ENCODE measurements at places on chromosomes 3 and 15.

DNA sequence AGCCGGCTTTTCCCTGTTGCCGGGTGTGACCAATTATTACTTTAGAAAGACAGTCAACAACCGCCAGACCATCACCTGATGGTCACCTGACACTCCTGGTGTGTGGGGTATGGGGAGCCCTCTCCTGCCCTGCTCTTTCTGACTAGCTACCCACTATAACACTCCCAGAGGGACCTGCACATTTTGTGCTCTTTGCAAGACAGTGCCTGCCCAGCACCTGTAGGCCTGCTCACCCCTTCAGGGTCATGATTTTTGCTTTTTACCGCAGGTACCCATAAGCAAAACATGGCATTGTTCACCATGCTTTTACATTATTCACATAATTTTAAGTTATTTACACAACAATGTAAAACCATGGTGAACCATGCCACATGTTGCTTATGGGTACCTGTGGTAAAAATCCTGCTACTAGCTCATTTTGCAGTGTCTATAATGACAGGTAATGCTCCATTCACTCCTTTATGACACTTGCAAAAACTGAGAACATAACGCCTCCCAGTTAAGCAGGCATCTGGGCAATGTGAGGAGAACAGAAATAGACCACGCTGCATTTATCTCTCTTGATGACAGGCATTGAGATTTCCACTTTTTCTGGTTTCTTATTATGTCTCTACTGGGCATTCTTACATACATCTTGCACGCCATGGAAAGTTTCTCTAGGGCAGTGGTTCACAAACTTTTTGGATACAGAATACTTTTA, 9.9 kb downstream of the CCRL2 start:
- no peak for DNase-seq

DNA sequence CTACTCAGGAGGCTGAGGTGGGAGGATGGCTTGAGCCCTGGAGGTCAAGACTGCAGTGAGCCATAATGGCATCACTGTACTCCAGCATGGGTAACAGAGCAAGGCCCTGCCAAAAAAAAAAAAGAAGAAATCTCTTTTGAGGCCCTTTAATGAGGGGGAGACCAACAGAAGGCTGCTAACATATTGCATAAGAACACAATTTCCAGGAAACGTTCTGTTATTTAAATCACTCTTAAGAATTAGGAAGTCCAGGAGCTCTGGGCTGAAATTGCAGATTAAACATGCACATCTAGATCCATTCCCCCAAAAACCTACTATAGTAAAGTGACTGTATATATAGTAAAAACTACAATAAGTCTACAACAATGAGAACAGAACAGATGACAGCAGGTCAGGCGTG, 16.1 kb upstream of the BLM start:
- peak; percentile 94 for DNase-seq

GRCh38 chr3:152365766-152366593, 97.3 kb downstream of the MBNL1 start:
- DNase-seq: no peak

- no peak for DNase-seq
Observed at GRCh38 chr15:25059698-25060471, 105.1 kb downstream of the SNRPN start.

GRCh38 chr3:124246949-124247348, 255.0 kb upstream of the ROPN1 start:
- DNase-seq: no peak

GRCh38 chr15:98714922-98715321, 66.6 kb downstream of the IGF1R start:
- DNase-seq: no peak

DNA sequence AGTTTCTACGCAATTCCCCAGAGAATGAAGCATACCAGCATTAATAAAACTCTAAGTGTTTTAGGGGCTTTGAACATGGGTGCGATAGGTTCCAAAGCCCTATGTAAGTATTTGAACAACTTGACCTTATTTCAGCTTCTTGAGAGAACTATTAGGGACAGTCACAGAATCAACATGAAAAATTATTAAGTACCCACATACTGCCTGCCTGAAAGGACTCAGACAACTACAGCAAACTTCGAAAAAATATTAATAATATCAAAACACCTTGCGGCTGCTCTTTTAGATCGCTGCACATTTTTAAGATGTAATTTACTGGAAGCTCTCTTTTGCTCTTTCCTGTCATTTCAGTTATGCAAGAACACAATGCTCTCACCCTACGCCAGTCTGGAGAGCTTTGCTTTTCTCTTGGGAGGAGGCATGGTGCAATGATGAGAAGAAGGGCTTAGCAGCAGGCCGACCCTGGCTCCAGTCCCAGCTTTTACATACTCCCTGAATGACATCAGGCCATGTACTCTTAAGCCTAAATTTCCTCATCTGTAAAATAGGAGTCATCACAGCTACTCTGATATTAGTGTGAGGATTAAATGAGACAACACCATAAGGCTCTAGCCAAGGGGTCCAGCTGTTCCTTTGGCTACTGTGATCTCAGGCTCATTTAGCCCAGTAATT, 640.7 kb downstream of the FHIT start:
- DNase-seq: no peak

DNA sequence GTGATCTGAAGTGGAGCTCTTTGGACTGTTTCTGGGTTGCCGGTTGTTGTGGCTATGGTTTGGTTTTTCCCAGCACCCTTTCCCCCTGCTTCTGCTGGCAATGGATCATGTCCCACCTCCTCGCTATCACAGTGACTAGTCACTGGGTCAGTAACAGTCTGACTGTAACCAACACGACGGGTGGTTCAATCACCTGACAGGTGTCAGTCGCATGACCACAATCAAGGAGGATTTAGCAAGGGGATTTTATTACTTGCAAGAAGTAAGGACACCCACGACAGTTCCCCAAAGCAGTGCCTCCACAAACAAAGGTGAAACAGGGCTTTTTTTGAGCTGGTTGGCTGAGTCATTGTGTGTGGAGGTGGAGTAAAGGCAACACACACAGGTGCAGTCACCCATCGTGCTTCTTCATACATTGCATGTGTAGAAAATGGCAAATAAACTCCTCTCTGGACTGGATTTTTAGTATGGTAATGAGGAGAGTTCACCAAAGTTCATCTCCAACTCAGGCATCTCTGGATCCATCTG, 58.8 kb upstream of the FAM3D start:
- no peak for DNase-seq

DNA sequence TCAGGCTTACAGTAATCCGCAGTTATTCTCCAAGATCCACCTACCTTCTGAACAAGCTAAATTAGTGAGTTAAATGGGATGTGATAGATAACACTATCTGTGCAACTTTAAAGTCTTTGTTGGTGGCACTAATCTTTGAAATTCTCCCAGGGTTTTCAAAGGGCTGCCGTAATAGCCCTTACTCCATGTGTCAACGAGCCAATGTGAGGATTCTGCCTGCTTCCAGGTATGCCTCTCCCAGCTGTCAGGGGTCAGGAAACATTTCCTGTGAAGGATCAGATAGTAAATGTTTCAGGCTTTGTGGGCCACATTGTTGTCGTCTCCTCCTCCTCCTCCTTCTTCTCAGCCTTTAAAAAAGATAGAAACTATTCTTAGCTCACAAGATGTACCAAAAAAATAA, 20.2 kb upstream of the SCN5A start:
- no peak for DNase-seq

GRCh38 chr3:58270485-58270884, 32.9 kb downstream of the ABHD6 start:
- DNase-seq: no peak

DNA sequence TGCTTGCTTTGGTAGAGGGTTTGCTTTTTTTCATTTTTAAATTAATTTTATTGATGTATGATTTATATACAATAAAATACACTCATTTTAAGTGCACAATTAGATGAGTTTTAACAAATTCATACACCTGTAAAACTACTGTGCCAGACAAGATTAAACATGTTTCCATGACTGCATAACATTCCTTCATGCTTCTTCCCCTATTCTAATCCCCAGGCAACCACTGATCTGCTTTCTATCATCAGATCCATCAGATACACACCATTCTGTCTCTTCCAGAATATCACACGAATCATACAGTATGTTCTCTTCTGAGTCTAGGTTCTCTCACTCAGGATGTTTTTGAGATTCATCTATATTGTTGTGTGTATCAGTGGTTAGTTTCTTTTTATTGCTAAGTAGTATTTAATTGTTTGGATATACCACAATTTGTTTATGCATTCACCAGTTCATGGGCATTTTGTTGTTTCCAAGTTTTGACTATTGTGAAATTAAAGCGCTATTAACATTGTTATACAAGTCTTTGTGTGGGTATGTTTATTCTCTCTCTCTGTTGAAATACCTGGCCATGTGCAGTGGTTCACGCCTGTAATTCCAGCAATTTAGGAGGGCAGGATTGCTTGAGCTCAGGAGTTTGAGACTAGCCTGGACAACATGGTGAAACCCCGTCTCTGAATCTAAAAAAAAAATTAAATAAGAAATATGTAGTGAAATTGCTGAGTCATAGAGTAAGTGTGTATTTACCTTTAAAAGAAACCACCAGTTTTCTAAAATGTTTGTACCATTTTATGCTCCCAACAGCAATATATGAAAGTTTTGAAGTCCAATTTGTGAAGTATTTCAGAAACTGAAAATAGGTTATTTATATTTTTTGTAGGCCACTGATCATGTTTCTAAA, 7.0 kb upstream of the TFG start:
- no peak for DNase-seq

GRCh38 chr15:77097248-77097721, 26.4 kb upstream of the TSPAN3 start:
- DNase-seq: peak; percentile 62

GRCh38 chr3:48268381-48268935, 27.6 kb downstream of the ZNF589 start:
- DNase-seq: no peak

GRCh38 chr15:64216196-64216595, 53.4 kb upstream of the PPIB start:
- no peak for DNase-seq

GRCh38 chr15:33009026-33009425, 185.5 kb downstream of the FMN1 start:
- DNase-seq: no peak

DNA sequence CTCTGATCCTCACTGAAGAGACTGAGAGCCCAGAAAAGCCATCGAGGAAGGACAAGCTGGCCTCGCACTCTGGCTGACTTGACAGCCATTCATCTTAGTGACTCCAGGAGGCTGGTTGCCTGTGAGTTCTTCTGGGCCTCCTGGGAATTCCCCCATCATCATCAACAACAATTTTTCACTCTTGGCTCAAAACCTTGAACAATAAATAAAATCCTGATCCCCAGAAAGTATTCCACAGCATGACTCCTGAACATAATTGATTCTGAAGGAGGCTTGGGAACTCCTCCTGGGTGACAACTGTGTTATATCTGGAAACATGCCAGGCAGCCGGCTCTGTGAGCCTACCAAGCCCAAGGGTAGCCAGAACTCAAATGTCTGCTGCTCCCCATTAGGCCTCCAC, 188.6 kb downstream of the SHQ1 start:
- DNase-seq: no peak

DNA sequence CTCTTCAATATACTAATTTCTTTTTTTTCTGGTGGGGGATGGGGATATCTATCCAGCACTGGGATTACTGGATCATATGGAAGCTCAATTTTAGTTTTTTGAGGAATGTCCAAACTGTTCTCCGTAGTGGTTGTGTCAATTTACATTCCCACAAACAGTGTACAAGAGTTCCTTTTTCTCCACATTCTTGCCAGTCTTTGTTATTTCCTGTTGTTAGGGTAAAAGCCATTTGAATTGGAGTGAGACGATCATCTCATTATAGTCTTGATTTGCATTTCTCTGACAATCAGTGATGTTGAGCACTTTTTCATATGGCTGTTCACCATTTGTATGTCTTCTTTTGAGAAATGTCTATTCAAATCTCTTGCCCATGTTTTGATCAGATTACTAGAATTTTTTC, 12.8 kb upstream of the WDR49 start:
- DNase-seq: no peak

DNA sequence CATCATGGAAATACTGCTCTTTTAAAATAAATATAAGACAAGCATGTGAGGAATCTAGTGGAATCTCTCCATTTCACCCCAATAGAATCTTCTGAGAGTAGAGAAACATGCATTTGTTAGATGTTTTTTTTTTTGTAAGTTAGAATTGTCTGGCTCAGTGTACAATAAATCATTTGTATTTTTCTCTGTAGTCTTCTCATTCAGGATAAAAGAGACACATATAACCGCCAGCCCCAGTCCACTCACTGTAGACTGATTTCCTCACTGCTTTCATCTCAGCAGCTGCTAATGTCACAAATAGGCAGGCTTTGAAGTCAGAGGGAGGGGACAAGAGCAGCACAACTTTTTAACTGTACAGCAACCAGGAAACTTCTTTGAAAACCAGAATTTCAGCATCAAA, 140.2 kb upstream of the RBMS3 start:
- no peak for DNase-seq

DNA sequence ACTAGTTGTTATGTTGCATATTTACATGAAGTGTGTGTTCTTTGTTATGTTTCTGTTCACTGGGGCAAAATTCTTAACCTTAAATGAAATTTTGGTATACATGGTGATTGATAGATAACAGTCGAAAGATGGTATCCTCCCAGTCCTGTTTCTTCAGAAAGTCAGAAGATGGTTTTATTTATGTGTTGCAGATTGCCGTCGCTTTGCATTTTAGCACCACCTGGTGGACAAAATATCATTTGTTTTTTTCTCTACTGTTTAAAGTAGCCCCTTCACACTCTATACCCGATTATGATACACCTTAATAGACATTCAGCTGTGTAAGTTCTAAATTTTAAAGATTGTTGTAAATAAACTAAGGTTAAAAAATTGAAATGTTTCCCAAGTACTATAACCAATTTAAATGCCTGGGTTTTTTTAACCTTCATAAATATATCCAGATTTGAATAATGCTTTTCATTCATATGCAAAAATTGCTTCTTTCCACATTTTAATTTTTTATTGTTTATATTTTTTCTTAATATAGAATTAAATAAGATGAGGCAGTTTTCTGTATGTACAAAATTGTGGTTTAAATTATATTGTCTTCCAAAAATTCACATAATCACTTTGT, 152.2 kb downstream of the ALCAM start:
- DNase-seq: peak; percentile 16

- no peak for DNase-seq
Observed at GRCh38 chr3:44232407-44232806, 9.3 kb upstream of the TOPAZ1 start.

DNA sequence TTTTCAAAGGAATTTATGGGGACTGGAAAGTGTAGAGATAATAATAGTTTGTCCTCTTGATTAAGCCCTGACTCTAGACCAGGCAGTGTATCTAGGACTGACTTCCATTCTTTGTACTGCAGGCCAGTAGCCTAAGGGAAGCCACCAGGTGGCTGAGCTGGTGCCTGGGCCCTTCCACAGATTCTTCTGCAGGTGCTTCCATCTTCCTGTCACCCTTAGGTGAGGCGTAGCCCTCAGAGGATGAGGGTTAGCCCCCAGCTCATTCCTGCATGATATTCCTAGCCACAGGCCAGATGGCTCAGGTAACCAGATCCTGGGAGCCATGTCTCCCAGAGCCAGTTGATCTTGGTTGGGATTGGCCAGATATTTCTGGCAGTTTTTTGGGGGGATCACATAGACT, 169.0 kb upstream of the IL12A start:
- DNase-seq: no peak

GRCh38 chr3:4976109-4976508, 3.1 kb upstream of the BHLHE40 start:
- DNase-seq: peak; percentile 82

Data from GF-D8 (cell line).